ENCODE measurements at places on chromosomes 6 and 20. TPM values are rescaled to one million over a fixed set of nuclear protein-coding genes. Genes with fewer than 3 reads are reported as not detected.
A peak's percentile ranks its signal among the peaks of the same experiment; 100 is the strongest.

The SIRPB2 gene
- 5.5 TPM for total RNA-seq

The BPIFB2 gene
- not detected for total RNA-seq

GRCh38 chr20:62496568-62497218 is 20.9 kb upstream of the GATA5 start:
- DNase-seq = no peak

GRCh38 chr20:13205848-13206434 is 15.1 kb upstream of the ISM1 start:
- DNase-seq = peak; percentile 61

DNA sequence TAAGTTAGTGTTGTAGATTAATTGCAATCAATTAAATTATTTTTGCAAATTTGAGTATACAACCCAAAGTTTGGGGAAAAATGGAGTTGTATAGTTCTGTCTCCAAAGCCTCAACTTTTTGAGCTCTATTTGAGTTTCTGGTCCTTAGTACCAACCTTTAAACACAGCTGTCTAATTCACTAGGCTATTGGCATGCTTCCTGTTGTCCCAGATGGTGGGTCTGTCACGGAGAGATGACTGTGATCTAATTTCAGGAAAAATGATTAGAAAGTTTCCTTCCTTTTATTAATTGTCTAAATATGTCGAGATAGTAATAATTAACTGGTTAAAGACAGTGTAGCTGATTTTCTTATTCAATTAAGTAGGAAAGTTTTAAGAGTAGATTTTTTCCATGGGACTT is 109.6 kb downstream of the SCAF8 start:
- DNase-seq = no peak

Data from mammary epithelial cell (primary cell).